CD8-positive, alpha-beta T cell (primary cell): ENCODE measurements at places on chromosomes 11 and 22. TPM values are rescaled to one million over a fixed set of nuclear protein-coding genes. Genes with fewer than 3 reads are reported as not detected.
A peak's percentile ranks its signal among the peaks of the same experiment; 100 is the strongest.

The MMP12 gene
- total RNA-seq = not detected

The IGLL1 gene
- not detected for total RNA-seq

DNA sequence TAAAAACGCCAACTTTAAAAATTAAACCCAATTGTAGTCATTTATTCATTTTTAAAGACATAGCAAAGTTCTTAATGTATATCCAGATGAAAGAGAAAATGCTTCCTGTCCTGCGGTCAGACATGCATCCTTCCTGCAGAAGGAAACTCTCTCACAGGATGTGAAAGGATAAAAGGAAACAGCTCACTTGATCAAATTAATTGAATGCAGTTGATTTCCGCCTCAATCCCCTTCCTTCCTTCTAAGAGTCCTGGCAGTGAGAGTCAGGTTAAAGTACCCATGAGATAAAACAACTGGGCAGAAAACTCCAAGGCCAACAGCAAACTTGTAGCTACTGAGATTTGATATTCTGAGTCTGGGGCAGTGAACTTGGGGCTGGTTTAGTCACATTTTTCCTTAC is 38.5 kb downstream of the CWC15 start:
- DNase-seq = peak; percentile 36

GRCh38 chr22:47515384-47516125 is 753.1 kb downstream of the TBC1D22A start:
- DNase-seq = no peak

- DNase-seq = no peak
These were observed 13.6 kb upstream of the CDC42EP1 start for GRCh38 chr22:37546437-37547250.

DNA sequence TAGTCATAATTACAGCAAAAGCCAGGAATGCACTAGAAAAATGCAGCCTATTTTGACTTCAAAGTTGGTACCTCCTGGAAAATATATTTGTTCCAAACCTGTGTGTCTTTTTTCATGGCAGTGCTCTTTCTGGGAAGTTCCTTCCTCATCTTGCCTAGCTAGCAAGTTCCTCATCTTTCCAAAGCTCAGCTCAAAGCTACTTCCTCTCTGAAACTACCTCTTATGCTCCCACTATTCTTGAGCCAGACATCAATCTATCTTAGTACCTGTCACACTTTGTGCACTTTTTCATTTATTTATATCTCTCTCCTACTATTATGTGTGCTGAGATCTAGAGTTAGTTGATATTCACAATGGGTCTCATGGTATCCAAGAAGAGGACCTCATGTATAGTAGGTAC is 191.6 kb upstream of the CCDC90B start:
- no peak for DNase-seq

GRCh38 chr22:29701155-29701999 is 18.4 kb upstream of the CABP7 start:
- peak; percentile 20 for DNase-seq

The MIAT gene
- 81.6 TPM for total RNA-seq

The PATE4 gene
- not detected for total RNA-seq

DNA sequence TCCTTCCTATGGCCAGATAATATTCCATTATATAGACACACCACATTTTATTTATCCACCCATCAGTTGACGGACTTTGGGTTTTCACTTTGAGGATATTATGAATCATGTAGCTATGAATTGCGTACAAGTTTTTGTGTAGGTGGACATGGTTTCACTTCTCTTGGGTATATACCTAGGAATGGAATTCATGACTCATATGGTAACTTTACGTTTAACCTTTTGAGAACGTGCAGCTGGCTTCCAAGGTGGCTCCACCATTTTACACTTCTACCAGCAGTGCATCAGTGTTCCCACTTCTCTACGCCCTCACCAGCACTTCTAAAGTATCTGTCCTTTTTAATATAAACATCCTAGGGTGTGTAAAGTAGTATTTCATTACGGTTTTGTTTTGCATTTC is 112.0 kb downstream of the PLEKHA7 start:
- DNase-seq = no peak

GRCh38 chr22:39595622-39596172 is 25.1 kb downstream of the CACNA1I start:
- DNase-seq = no peak

DNA sequence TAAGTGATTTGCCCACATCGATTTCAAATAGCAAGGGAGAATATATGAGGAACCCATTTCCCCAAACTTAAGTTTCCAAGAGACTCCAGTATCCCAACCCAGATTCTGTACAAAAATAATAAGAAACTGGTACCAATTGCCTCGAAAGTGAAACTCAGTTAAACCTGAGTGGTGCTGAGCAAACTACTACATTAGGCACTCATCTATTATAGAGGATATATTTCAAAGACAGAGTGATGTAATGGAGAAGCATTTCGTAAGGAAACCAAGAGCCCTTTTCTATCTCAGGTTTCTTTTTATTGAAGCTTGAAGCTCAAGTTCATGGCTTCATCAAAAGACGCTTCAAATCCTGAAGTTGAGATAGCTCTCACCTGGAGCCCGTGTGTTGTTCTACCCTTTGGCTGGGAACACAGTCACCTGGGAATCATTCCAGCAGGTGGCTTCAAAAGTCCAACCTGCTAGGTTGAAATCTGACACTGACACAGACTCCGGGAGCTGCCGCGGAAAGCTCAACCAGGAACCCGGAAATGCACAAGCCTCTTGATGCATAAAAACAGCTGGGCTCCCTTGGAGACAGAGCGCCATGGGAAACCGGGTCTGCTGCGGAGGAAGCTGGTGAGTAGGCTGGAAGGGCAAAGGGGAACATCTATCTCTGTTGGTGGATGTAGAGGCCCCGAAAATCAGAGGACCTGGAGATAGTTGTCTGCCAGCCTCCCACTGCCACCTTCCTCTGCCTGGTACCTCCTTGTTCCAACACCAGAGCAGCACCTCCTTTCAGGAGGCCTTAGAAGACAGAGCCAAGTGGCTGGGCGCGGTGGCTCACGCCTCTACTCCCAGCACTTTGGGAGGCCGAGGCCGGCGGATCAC is at the start of gene C11orf52:
Gene C11orf52, plus strand, starts transcription at position 524 of the 867 bp plus-strand sequence. Its CDS starts 60 bp downstream, at position 584.
- DNase-seq = no peak

The KCNJ11 gene
- 0.73 TPM for total RNA-seq

DNA sequence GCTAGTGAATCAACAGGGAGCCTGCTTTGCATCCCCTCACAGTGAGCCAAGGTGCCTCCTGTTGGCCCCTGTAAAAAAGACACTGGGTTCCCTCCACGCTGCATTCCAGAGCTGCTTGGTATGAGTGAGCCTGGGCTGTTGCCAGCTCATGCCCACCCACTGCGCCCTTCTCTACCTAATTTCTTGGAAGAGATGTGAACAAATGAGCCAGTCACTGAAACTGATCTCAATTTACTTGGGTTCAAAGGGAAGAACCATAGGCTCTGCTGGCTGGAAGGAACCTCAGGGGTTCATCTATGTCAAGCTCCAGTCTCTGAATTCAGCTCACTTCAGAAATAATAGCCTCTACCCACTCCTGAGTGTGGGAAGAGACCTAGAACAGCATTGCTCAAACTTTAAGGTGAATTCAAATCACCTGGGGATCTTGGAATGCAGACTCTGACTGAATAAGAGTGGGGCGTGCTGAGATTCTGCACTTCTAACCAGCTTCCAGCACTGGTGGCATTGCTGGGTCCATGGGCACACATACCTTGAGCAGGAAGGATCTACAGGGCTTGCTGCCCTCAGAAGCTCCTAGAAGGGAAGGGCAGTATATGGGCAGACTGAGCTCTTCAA is 5.4 kb upstream of the TMPRSS4 start:
- no peak for DNase-seq

GRCh38 chr11:14907411-14908213 is 15.6 kb upstream of the CYP2R1 start:
- DNase-seq = peak; percentile 75

The DDIAS gene
- total RNA-seq = 1.5 TPM

The CHRNA10 gene
- total RNA-seq = 0.33 TPM

- DNase-seq = no peak
These were observed 25.5 kb downstream of the SCGB1A1 start for GRCh38 chr11:62444236-62444833.

DNA sequence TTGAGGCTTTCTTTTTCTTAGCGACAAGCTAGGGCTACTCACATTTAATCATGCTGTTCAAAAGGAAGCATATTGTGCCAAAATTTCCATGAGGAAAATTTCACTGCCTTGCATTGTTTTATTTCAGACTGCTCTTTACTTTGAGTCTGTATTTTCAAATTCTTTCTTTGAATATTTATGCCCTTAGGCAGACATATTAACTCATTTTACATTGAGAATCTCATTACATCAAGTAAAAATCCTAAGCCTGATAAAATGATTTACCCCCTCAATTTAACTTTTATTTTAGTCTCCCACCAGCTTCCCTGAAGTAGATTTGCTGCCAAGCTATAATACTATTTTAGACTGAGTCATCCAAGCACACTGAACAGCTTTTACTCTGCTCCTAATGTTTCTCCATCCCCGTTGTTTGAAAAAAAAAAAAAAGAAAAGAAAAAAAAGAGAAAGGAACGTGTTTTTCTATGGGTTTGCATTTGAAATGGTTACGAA is 189.3 kb upstream of the MTMR2 start:
- DNase-seq = no peak

DNA sequence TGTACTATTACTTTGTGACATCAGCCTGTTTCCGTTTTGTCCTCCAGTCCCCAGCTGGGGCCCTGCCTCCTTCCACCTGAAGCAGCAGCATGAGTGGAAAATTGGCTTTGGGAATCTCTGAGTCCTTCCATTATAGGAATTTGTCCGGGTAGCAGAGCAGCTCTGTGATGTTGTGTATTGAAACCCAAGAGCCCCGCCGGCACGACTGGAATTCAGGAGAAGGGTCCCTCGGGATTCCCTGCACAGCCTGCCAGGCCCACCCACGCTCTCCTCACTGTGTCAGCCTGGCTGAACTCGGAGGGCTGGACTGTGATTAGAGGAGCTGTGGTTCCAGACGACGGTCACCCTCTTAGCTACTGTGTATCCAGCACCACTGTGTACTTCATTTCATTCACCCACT is 18.8 kb upstream of the TSPAN18 start:
- no peak for DNase-seq

The TRIM66 gene
- total RNA-seq = 8.6 TPM

The GLYAT gene
- total RNA-seq = not detected

- no peak for DNase-seq
These were observed 84.5 kb upstream of the CHRM4 start for GRCh38 chr11:46475926-46476545.

DNA sequence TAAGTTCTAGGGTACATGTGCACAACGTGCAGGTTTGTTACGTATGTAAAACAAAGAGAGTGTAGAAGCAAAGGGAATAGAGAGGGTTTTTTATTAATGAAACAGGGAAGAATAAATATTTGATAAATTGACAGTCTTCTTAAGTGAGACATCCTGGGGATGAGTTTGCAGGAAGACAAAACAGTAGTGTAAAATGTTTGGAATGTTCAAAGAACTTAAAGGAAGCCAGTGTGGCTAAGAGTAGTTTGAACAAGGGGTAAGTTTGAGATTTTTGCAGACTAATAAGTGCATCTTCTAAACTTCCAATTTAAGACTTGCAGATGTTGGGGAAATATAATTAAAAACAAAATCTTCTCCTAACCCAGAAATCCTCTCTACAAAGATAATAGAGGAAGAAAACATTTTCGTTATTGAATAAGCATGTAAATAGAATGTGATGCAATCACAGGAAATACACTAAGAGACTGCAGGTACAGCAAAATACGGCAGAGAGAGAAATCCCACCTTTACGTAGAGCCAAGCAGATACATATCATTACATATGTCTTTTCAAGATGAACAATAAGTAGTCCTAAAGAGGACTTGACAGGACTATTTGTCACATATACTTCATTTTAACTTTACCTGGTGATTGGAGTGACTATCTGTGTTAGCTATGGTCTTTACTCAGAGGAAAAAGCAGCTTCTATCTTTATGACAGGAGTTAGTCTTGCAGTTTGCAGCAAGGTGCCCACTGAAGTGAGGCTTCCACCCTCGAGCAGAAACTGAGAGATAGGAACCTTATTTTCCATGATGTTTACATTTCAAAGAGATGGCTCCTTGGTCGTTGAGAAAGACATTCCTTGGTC is 402.1 kb downstream of the CNTN5 start:
- no peak for DNase-seq

The RTN4RL2 gene
- total RNA-seq = 0.16 TPM

DNA sequence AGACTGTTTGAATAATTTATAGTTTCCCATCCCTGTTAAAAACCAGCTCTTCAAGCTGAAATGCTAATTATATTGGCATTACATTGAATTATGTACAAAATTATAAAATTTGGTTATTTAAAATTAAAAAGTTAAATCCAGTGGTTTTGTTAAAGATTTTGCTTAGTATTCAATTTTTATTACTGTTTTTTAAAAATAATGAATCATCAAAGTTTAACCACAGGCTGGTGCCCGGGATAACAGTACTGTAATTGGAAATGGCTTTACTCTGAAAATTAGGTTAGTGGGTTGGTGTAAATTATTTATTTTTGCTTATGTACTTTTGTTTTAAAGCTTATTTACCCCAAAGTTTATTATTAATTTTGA is 45.4 kb upstream of the WEE1 start:
- no peak for DNase-seq

The CCDC81 gene
- 0.44 TPM for total RNA-seq
